Stimulated activated CD4-positive, alpha-beta T cell treated with anti-CD3 and anti-CD28 coated beads, Interleukin-4, amount 100 ng/mL, for 48 hours (primary cell): ENCODE measurements at places on chromosomes 3 and 15.

- no peak for DNase-seq
These were observed 19.0 kb downstream of the THBS1 start for GRCh38 chr15:39599871-39600270.

- no peak for DNase-seq
These were observed 58.5 kb downstream of the PIK3R4 start for GRCh38 chr3:130688015-130688688.

- no peak for DNase-seq
These were observed 23.1 kb upstream of the USP3 start for GRCh38 chr15:63481105-63481810.

GRCh38 chr15:92020207-92020606, 166.7 kb downstream of the SLCO3A1 start:
- no peak for DNase-seq

- DNase-seq, result no peak
These were observed 125.6 kb downstream of the LRRK1 start for GRCh38 chr15:101044625-101045235.

- DNase-seq, result no peak
These were observed 158.0 kb upstream of the IL12A start for GRCh38 chr3:159830523-159831154.

- no peak for DNase-seq
These were observed 509.3 kb upstream of the PPP2R3A start for GRCh38 chr3:135456108-135456790.

DNA sequence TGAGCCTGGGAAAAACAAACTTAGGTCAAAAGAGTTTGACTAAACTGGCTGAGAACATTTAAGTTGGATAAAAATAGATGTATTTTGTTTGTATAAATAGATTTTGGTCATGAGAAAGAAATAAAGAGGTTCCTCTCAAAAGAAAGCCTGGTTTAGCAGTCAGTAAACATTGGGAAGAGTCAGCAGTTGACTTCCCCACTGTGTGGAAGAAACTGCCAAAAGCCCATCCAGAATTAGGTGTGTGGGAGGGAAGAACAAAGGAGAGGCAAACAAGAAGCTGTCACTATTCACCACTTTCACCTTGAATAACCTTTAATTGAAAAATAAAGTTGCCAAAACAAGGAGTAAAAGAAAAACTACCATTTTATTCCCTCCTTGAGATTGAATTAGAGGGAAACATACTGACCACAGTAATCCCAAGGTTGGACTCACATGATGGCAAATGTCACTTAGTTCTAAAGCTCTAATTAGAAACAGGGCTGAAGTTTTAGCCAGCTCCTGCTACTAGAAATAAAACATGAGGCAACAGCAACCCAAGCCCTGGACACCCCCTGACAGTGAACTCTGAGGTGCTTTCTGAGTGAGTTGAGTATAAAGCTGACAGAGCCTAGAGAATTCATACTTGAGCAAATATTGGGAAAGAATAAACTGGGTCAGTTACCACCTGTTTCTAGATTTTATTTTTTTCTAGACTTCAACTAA, 139.3 kb downstream of the SERPINI1 start:
- DNase-seq, result no peak

- DNase-seq, result no peak
These were observed 44.5 kb downstream of the ZDHHC19 start for GRCh38 chr3:196166741-196167140.

GRCh38 chr15:30953731-30954378, 37.6 kb downstream of the MTMR10 start:
- DNase-seq, result peak; percentile 7

DNA sequence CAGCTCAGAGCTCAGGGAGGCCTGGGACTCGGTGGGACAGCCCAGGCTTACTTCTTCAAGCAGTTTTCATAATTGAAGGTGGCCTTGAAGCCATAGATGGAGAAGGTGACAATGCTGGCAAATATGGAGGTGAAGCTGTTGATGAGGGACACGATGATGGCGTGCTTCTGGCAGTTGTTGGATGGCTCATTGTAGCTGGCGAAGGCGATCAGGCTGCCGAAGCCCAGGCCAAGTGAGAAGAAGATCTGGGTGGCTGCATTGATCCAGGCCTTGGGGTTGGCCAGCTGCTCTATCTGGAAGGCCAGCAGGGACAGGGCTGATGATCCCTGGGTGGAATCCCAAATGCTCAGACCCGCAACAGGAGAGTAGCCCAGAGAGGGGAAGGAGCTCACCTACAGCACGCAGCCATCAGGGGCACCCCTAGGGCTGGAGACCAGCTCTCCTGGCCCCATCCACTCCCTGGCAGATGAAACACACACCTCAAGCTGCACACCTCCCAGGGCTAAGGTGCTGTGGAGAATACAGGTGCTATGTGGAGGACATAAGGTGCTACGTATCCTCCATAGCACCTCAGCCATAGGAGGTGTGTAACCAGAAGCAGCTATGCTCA, 25.1 kb downstream of the SLC6A20 start:
- no peak for DNase-seq

DNA sequence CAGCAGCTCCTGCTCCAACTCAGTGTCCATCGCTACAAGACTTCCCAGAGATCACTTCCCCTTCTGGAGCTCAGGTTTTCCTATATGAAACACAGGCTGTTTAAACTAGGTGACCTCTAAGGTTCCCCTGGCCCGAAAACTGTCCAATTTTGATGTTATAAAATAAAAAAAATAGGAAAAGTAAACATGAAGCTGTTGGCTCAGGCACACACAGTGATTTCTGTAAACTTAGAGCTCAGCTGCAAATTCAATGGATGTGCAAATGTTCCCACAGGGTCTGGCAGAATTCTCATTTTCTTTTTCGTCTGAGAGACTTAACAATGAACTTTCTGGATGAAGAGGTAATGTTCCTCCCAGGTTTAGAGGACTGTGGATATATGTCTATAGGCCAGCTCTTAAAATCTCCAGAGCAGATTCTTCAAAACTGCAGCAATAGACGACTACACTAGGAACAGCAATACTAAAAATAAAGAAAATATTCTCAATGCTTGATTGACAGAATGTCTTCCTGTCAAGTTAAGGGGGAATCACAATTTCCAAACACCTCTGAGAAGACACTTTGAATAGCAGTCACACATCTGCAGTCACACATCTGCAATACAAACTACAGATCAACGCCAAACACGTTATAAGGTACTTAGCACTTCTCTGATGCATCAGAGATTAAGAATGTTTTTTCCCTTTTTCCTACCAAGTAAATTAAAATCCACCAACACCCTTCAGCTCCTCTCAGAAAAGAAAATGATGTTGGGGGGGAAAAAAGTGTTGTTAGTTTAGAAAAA, 2.8 kb downstream of the NUP210 start:
- DNase-seq, result no peak

GRCh38 chr3:71514621-71515020, 68.9 kb downstream of the FOXP1 start:
- DNase-seq, result no peak

DNA sequence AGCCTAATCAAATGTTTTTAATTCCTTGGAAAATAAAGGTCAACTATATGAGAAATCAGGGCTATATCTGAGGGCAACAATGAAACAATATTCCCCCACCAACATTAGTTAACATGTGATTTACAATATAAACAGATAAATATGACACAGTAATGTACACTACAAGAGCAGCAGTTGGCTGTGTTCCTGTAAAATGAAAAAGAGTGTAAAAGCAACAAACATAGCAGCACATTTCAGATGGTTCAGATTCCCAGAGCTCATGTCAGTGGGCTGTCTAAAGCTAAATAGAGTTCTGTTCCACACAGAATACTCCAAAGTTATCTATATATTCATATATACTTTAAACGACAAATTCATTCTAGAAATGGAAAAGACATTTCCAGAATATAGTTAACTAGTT, 42.6 kb downstream of the ANKRD28 start:
- no peak for DNase-seq

DNA sequence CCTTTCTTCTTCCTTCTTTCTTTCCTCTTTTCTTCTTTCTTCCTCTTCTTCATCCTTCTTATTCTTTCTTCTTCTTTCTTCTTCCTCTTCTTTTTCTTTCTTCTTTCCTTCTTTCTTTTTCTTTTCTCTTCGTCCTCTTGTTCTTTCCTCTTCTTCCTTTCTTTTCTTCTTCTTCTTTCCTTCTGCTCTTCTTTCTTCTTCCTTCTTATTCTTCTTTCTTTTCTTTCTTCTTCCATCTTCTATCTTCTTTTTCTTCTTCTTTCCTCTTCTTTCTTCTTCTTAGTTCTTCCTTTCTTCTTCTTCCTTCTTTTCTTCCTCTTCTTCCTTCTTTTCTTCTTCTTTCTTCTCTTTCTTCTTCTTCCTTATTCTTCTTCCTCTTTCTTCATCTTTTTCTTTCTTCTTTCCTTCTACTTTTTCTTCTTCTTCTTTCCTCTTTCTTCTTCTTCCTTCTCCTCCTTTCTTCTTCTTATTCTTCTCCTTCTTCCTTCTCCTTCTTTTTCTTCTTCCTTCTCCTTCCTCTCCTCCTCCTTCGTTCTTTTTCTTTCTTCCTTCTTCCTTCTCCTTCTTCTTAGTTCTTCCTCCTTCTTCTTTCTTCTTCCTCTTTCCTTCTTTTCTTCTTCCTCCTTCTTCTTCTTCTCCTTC, 37.8 kb downstream of the SPG21 start:
- no peak for DNase-seq

GRCh38 chr3:9946112-9947024, 5.8 kb downstream of the PRRT3 start:
- peak; percentile 75 for DNase-seq

GRCh38 chr3:107806021-107806420, 283.3 kb downstream of the BBX start:
- DNase-seq, result no peak

DNA sequence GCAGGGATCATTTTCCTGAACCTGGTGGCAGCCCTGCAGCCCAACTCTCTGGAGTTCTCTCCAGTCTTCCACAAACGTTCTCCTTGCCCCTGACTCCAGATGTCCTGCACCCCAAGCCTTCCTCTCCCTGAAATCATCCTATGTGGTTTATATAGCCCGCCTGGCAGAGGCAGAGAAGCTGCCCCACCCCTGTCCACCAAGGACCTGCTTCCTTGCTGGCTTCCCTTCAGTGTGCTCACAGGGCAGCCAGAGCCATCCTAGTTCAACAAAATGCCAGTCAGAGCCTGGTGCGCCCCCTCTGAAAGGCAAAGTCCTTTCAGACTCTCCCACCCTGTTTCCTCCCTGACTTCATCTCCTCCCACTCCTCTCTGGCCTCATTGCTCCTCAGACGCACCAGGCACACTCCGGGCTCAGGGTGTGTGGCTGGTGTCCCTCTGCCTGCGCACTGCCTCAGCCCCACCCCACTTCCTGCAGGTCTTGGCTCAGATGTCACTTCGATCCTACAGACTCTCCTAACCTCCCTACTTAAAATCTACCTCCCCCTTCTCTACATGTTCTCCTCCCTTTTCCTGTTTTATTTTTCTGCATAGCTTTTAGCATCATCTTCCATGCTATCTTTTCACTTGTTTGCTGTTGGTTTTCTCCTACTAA, 5.9 kb downstream of the KBTBD13 start:
- no peak for DNase-seq

GRCh38 chr3:181052256-181052655, 62.7 kb upstream of the DNAJC19 start:
- no peak for DNase-seq

GRCh38 chr3:13399603-13400002, 20.5 kb downstream of the NUP210 start:
- no peak for DNase-seq

- DNase-seq, result no peak
These were observed 583.8 kb downstream of the FOXP1 start for GRCh38 chr3:70999730-71000129.

- no peak for DNase-seq
These were observed 434.0 kb downstream of the EPHB1 start for GRCh38 chr3:135229018-135229495.

- DNase-seq, result no peak
These were observed 15.7 kb upstream of the KIF23 start for GRCh38 chr15:69398491-69398891.

DNA sequence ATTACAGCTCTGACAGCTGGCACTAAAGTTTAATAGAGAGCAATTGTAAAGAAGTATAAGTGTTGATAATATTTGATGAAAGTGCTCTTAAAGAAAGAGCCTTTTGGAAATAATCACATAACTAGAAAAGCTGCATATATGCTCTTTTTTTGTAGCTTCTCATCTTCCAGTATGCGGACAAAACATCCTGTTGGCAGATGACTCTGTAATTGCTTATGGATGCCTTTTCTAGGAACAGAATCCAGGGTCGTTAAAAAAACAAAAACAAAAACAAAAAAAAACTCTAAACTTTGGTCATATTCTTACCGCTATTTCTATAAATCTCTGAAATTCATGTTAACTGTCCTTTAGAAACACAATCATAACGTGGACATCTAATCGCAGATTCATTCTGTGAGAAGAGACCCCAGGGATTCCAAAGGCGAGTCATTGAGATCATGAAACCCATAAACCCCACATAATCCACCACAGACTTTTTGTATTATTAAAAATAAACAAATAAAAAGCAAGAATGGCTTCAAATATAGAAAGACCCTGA, 109.8 kb downstream of the EPHA3 start:
- DNase-seq, result no peak

- DNase-seq, result no peak
These were observed 124.9 kb downstream of the IGSF11 start for GRCh38 chr3:118909763-118910162.

- DNase-seq, result no peak
These were observed 606 bp upstream of the CD96 start for GRCh38 chr3:111541391-111541790.

GRCh38 chr15:85008474-85009260, 27.0 kb downstream of the PDE8A start:
- DNase-seq, result no peak

- DNase-seq, result no peak
These were observed 29.3 kb downstream of the PDIA5 start for GRCh38 chr3:123096126-123096525.

DNA sequence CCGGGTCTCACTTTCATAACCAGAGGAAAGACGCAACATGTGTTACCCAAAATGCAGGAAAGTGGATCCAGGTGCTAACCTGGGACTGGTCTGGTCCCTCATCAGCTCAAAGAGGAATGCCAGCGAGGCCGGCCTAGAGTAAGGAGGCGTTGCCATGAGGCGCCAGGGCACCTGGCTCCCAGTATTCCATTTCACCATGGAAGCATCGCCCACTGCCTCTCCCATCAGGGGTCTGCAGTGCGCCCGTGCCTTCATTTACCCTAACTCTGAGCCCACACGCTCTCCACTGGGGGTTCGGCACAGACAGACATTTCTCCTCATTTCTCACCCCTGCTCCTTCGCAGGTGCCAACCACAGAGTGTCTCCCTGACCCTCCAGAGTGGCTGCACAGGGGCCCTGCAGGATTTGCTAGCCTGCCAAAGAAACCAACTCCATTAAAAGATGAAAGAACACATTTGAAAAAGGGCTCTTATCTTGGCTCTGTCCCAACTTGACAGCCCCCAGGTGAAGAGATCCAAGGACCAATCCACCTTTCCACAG, 61.5 kb downstream of the ABTB1 start:
- no peak for DNase-seq

- no peak for DNase-seq
These were observed 68.4 kb downstream of the HES1 start for GRCh38 chr3:194204042-194204987.

- no peak for DNase-seq
These were observed 395.3 kb upstream of the TPRG1 start for GRCh38 chr3:188776447-188776846.
